NCI-H2171 (cell line): ENCODE measurements at places on chromosomes 12 and 14.

DNA sequence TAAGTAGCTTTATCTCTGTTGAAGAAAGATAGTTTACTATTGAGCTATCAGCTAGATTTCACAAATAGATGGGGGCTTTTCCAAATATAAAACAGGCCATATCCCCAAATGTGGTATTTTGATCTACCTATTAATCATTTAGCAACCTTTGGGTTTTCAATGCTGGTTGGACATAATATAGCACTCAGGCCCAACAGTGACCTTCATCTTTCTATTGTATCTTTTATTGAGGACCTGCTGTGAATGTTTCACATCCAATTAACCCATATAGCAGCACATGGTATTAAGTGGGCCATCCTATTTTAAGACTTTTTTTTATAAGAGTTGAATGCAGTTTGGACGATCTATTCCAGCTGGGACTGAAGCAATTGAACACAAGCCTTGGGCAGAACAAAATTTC lies 10.0 kb upstream of the NR1H4 start:
- no peak for DNase-seq

GRCh38 chr12:83018088-83018487 lies 331.4 kb downstream of the TMTC2 start:
- peak; percentile 61 for DNase-seq

DNA sequence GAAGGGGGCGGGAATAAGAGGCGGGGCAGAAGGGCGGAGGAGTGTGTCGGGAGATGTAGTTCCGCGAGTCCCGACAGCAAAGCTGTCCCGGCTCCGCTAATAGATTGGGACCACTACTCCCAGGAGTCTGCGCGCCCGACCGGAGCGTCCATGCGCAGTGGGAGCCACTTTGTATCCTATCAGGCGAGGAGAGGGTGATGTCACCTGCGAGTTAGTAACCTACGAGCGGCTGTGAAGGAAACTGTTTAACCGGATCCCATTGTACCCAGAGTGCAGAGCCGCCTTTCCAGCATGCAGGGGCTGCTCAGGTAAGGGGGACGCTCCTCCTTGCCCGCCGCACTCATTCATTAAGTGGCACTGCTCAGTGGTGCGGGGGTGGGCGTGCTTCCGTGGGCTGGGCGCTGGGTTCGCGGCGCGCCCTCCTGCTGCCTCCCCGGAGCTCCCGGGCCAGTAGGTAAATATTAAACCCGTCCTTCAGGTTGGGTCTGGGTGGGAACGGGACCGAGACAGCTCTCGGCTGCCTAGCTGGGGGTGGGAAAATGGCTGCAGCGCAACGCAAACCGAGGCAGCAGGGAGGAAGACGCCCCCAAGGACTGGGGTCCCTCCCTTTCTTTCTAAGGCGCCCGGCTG lies at the start of gene DAAM1:
Gene DAAM1, plus strand, starts transcription at position 207 of the 630 bp plus-strand sequence. CDS start 74,811 bp downstream, outside the sequence.
- peak; percentile 99 for DNase-seq

DNA sequence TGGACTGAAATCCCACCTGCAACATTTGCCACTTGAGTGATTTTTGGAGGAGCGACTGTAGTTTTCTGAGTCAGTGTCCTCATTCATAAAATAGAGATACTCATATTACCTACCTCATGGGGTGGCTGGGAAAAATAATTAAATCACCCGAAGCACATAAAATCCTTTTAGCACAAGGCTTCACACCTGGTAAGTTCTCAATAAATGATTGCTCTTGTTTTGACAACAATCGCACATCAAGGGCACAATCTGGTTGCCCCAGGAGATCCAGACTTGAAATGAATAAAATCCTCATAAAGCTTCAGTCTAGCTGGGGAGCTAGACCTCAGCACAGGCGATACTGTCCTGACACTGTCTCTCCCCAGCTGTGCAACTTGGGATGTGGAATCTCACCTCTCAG lies 76.0 kb upstream of the CCDC60 start:
- no peak for DNase-seq

DNA sequence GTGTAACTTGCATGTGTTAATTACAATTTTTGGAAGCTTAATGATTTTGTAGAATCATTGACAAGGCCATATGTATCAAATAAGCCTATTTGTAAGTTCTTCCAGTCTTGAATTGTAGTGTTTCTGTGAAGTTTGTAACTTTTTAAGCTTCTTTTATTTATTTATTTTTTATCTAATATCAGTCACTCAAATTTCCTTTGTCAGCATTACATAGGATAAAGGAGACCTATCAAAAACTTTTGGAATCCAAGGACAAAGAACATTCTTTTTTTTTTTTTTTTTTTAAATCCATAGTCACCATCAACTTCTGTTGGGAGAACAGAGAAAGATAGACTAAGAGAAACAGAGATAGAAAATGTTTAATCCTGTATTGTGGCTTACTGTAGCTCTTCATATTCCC lies 36.4 kb downstream of the DIP2B start:
- no peak for DNase-seq

DNA sequence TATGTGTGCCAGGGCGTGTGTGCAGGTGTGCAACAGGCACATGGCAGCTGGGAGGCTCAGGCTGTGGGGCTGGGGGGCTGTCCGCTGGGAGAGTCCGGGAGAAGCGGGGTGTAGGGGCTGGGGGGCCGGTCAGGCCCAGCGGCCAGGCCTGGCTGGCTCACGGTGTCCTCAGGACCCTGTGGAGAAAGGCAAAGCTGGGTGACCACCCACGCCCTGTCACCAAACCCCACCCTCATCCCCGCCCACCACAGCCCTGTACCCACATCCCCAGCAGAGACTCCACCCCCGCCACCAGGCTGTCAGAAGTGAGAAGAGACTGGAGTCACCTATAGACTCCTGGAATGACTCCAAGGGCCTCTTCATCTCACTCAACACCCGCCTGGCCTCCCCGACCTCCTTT lies 85.3 kb downstream of the SCARB1 start:
- DNase-seq, result no peak

DNA sequence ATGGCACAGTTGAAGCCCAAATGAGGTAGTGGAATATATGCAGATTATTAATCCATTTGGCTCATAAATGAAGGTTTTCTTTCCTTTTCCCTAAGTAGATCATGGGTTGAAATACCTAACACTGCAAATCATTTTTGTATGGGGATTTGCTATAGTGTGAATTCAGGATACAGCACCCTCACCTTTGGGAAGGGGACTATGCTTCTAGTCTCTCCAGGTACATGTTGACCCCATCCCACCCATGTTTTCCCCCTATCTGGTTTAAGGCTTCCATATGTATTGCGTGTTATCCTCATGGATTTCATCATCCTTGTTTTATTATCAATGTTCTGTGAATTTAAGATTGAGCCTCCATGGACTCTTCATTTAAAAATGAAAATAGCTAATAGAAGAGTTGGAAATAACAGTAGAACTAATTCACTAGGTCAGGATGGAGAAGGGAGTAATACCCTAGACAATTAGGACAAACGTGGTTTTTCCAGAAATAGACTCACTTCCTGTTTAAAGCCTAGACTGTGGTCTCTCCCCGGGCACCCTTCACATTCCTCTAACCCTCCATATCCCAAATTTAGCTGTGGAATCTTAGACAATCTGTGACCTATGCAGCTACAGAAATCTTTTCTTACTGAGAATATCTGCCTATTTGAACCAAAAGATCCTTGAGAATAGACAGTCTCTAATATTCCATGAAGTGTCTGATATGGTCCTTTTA lies 56.5 kb downstream of the DAD1 start:
- DNase-seq, result no peak

DNA sequence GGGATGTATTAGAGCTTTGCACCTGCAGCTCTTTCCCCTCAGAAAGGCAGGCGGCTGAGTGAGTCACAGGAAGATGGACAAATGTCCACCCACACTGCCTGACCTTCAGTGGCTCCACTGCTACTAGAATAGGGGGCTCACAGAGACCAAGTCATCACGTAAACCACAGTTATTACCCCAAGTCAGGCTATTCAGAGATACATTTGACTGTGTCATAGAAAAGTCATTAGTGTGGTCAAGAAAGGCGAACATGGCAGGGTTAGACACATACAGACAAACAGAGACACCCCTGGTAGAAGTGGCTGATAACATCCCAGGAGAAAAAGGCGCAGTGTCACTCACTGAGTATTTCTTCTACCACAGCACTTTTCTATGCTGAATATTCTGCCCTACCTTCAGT lies 36.0 kb downstream of the GCH1 start:
- no peak for DNase-seq

- DNase-seq, result no peak
Measured at GRCh38 chr12:106690569-106691305, 83.7 kb upstream of the RIC8B start.

- DNase-seq, result no peak
Measured at GRCh38 chr14:102738373-102739189, 38.7 kb upstream of the TRAF3 start.

- no peak for DNase-seq
Measured at GRCh38 chr12:120261951-120262851, 3.3 kb downstream of the PXN start.

DNA sequence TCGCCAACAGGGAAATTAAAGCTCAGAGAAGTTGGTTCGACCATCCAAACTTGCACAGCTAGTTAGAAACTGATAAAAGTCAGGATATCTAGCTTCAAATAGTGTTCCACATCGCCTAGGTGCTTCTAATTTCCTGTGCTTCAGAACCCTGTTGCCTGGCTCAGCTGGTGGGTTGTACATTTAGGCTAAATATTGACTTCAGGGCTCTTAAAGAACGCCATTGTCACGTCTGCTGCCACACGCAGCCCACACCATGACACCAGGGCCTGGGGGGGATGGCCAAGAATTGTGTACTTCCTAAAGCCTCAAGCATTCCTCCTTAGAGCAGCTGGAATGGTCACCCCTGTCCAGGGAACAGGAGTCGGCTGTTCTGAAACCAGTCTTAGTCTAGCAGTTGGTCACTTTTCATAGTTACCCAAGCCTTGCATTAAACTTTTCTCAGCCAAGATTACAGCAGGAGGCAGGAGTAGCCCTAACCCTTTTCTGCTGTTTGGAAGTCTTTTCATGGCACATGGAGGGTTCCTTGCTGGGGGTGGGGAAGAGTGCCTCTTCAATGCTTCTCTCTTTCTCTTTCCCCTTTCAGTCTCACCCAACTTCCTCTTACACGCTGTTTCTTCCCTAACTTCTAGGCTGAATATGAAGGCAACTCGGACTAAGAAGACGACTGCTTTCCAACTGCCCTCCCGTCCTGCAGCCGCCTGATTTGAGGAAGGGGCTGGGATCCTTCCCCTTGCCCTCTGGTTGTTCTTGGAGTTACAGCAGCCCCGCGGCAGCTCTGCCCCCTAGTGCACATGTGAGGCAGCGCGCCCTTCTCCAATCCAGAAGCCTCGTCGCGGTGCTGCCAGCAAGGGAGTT lies 17.1 kb downstream of the FOS start:
- peak; percentile 70 for DNase-seq

DNA sequence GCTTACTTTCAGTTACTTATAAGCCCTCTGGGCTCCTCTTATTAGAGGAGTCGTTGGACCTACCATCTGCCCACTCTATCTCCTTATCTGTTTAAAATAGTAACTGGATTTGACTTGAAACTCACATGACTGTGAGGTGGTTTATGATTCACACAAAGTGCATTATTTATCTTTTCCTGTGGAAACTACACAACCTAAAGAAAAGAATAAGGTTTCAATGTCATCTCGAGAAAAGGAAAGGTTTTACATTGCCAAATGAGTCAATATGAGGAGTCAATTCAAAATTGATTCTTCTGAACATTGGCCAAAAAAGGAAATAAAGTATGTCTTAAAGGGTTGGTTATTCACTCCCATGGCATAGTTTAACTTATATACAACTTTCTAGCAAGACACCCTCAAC lies 225.0 kb upstream of the G2E3 start:
- no peak for DNase-seq

DNA sequence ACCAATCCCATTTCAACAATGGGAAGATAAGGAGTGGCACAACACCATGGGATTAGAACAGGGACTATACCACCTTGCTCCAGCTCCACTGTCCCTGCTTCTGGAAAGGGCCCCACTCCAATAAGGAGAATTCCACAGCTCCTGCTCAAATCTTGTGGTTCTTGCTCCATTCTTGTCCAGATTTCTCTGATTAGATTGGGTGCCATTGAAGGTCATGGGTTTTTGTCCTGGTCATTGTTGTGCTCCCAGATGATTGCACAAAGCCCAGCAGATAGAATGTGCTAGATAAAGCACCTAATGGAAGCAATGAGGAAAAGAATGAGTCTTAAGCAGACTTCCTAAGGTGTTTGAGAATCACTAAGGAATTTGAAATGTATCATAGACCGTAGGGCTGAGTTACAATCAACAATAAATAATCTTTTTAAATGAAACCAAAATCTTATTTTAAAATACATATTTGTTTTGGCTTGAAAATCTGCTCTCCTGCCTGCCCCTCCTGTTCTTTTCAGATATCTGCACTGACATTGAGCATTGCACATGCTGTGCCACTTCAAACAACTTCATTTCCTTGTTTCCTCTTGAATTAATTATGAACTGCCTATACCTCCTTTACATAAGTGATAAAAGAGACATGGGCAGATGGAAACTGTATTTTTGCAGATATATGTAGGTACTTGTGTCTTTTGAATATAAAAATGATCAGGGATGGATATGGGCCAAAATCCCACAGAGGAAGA lies 115.9 kb downstream of the FGD4 start:
- no peak for DNase-seq

GRCh38 chr12:19211802-19212201 lies 82.3 kb downstream of the PLEKHA5 start:
- no peak for DNase-seq

DNA sequence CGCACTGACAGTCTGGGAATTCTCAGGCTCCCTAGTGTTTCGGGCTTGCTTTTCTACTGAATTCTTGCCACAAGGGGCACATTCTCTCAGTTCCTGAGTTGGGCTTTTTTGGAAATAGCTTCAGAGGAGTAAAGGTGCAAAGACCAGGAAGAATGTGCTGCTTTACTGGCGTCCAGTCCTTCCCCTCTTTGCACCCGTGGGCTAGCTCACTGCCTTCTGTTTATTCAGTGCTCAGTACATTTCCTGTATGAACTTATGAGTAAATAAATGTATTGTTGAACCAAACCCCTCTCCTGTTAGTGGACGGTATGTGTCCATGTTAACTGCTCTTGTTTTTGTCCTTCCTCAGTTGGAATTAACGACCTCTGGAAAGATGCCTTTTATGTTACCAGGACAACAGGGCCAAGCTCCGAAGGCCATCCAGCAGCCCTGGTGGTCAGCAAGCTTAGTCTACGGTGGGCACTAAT lies 24.0 kb downstream of the GSG1 start:
- DNase-seq, result no peak

DNA sequence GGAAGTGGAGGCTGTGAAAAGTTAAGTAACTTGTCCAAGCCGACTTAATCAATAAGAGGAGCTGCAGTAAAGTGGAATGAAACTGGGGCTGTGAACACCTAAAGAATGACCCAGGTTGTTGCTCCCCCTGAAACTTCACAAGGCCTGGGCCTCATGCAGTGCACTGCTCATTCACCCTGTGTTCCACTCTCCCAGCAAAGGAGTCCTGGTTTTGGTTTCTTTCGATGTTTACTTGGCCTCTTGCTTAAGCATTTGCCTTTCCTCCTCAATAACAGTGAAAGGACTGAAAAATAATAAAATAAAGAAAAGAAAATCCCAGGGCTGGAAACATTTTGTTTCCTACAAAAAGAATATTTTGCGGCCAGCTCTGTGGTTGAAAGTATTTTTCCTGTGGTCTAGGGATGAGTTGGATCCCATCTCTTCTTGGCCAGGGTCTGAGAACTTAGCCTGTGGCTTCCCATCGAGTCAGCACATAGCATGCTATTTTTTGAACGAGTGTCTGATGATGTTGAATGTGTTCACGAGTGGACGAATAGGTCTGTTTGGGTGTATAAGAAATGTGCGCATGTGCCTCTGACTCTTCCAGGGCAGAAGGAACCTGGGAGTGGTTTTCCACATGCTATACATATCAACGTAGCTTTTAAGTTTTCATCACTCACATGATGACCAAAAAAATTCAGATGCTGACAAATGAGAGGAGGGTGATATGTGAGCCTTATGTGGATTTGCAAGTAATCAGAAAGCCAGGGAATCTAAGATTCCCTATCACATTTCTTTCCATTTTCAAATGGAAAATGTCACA lies 349.8 kb downstream of the ZFP36L1 start:
- no peak for DNase-seq
